ENCODE measurements at places on chromosomes 2 and 18.

DNA sequence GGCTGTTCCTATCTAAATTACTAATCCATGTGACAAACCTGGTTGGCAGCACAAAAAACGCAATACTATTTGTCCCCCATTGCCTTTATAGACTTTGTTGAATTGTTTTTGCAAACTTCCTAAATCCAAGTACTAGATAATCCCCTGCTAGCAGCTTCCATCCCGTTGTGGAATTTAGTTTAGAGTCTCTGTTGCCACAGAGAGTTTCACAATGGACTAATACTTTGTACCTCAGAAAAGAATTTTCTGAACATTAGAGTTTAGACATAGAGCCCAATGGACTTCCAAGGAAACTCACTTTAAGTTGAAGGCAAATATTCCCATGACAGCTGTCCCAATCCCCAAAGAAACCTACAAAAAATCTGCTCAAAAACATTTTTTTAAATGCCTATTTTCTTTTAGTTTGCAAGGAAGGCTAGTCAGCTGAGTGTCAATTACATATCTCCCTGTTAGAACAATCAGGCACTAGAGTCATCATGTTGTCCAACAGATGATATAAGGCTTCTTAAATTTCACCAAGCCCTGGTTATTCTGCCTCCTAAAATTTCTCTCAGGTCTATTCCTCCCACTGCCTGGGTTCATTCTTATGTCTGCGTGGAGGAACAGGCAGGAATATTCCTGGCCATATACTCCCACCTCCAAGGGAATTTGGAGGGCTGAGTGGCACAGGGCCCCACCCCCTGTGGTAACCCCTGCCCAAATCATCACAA is 27.2 kb downstream of the RNF152 start:
- no peak for DNase-seq

DNA sequence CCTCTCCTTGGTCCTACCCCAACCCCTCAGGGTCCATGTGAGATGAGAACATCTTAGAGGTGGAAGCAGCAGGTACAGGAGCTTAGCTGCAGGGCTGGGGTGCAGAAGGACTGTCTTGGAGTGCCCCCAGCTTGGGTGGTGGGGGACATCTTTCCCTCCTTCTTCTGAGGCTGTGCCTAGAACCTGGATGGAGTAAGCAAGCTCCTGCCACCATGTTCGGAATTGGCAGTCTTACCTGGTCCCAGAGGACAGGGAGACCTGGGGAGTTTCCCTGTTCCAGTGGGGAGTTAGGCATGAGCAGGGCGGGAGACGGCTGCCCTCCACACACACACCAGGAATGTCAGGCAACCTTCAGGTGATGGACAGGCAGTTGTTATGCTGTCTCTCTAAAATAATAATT is 131.0 kb upstream of the COPS8 start:
- DNase-seq: no peak

DNA sequence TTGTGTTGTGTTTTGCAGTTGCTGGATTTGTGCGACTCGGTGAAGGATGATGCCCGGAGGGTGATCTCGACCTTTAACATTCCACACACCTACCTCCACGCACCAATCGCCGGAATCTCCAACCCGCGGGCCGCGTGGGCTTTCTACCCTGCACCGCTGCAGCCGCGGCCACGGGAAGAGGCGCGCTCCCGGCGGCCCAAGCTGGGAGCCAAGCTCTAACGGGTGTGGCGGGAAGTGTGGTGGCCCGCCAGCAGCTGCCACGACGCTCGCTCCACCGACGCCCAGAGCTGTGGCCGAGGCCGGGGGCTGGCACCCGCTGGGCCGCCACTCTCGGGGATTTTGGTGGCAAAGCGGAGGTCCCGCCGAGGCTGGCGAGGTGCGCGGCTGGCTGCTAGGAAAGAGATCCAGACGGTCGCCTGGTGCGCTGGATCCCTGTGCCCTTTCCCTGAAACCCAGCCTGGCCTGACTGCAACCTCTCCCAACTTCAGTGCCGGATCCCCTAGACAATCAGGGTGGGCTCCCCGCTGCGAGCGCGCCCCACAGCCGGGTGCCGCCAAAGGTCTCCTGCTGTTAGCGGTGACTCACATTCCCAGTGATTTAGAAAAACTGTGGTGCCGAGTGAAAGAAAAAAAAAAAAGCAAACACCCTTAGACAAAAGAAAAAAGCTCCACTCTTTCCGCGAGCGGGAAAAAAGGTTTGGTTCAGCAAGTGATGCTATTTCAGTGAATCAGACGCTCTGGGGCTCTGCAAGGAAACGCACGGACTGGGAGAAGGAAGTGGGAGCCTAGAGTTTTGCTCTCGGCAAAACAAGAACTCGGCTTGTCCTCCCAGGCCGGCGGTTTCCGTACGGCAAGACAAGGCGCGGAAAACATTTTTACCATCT is 2.9 kb upstream of the BCL2L11 start:
- DNase-seq: peak; percentile 11

GRCh38 chr2:212843409-212844199 is 305.0 kb upstream of the ERBB4 start:
- DNase-seq: no peak

- no peak for DNase-seq
Measured at GRCh38 chr2:16713011-16713423, 47.4 kb upstream of the CYRIA start.

GRCh38 chr18:38459131-38459994 is 893.8 kb upstream of the CELF4 start:
- no peak for DNase-seq

DNA sequence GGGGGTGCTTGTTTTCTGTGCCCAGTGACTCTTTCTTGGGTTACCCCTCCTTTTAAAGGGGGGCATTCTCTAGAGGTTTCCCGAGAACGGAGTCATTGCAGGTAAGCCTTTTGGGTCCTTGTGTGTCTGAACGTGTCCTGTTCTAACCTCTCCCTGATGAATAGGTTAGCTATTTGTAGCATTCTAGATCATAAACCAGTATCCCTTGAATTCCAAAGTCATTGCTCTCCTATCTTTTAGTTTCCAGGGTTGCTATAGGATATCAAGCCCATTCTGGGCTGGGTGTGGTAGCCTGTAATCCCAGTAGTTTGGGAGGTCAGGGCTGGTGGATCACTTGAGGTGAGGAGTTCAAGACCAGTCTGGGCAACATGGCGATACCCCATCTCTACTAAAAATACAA is 65.9 kb upstream of the YWHAQ start:
- no peak for DNase-seq

All from CD4-positive, alpha-beta T cell treated with Interleukin-2 at 100 ng/mL for 4 hours (primary cell).